ENCODE measurements at places on chromosomes 5 and 9.

DNA sequence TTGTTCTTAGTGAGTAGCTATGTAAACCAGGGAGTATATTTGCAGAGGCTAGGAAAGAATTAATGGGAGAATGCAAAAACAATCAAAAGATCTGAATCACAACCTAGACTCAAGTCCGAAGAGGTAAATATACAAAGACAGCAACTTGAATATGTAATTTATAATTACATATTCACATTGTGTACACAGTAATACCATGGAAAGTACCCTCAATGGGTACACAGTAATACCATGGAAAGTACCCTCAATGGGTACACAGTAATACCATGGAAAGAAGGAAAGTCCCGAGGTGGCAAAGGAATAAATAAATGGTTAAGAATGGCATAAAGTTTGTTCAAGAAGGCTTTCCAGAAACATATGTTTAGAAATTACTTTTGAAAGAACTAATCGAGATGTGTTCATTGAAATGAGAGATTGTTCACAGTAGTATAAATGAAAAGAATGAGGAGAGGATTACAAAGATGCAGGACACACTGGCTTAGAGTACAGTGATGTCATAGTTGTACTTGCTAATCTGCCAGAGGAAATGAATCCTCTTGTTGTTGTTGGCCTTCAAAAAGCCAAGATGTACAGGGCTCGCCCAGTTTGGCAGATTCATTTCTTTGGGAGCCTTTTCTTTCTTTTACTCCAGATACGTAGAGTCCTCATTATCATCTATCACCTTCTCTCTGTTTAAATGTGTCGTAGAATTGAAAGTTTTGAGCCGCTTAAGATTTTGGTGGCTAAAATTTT, 116.0 kb downstream of the UNC13B start:
- DNase-seq: no peak

DNA sequence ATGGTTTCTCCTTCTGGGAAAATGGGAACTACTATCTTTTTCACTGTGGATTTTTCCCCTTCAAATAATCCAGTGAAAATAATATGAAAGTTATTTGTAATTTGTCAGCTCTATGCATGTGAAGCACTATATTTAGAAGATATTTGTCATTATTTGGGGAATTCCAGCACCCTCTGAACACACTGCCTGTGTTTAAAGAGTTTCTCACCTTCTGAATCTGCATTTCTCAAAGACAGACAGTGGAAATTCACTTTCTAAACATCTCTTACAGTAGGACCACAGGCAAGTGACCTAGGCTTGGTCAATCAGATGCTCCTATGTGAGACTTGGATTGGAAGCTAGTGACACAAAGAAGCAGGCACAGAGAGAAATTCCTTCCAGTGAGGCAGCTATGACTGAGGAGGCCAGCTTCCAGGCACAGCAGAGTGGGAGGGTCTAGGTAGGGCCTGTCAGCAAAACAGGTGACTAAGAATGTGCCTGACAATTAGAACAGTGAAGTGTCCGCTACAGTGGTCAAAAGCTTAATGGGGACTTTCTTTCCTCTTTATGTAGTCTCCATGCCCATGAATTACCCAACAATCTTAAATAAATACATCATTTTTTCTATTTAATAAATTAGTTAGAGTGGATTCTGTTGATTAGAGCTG, 167.2 kb downstream of the HMHB1 start:
- DNase-seq: no peak

- no peak for DNase-seq
Measured at GRCh38 chr9:34087370-34087769, 38.7 kb upstream of the UBAP2 start.

DNA sequence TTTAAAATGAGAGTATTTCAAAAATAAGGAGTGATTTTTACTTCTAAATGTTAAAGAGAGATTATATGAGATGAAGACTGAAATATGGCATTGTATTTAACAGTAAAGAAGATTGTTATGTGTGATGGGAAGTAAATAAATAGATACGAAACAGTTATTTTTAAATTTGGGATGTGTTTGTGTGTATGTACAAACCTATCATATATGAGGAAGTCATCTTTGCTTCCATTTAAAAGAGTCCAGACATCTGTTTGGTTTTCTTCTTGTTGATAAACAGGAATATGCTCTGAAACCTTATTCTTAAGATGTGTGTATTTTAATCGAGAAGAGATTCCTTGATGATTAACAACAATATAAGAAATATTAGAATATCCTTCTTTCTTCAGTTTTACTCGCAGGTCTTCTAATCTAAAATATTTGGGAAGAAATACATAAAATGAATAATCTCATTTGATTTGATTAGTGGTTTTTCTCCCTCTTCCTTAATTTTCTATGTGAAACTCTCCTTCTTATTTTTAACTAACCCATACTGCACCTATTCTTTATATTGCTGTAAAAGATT, 4.9 kb downstream of the SELENOP start:
- no peak for DNase-seq

GRCh38 chr9:120386390-120387131, 193.4 kb downstream of the CDK5RAP2 start:
- DNase-seq: no peak

DNA sequence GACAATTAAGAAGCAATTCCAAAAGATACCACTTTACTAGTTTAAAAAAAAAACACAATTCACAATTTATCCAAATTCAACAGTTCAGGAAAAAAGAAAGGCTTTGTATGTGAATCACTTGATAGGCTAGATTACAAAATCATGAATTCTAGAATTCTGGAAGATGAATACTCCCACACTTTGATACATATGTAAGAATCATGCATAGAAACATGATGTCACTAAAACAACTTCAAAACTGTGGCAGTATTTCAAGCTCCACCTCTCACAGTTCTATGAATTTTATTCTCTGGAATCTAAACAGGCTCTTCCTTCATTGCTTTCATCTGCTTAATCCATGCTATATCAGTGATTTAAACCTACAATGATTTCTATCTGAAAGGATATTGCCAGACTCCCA, 51.0 kb downstream of the GNAQ start:
- DNase-seq: no peak

DNA sequence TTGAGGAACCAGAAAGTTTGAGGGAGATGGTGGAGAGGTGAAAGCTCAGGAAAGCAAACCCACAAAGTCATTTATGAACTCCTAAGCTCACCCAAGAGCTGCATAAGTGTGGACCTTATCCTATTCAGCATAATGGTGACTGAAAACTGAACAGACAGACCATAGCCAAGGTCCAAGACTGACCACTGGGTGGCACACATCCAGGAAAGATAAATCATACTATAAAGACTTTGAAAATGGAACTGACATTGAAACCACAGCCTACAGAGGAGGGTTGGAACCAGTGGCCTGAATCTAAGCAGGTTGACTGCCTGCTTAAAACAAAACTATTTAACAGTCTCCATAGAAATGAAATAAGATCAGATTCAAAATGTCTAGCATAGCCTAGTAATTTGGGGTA, 121.0 kb upstream of the RGS7BP start:
- DNase-seq: no peak

GRCh38 chr5:51567636-51568035, 184.4 kb downstream of the ISL1 start:
- DNase-seq: no peak
